ENCODE measurements at places on chromosomes 2 and 18.

GRCh38 chr2:61021228-61021660 is 3.2 kb upstream of the PUS10 start:
- DNase-seq = no peak

- DNase-seq = no peak
Measured at GRCh38 chr2:53353135-53354114, 414.2 kb upstream of the CHAC2 start.

DNA sequence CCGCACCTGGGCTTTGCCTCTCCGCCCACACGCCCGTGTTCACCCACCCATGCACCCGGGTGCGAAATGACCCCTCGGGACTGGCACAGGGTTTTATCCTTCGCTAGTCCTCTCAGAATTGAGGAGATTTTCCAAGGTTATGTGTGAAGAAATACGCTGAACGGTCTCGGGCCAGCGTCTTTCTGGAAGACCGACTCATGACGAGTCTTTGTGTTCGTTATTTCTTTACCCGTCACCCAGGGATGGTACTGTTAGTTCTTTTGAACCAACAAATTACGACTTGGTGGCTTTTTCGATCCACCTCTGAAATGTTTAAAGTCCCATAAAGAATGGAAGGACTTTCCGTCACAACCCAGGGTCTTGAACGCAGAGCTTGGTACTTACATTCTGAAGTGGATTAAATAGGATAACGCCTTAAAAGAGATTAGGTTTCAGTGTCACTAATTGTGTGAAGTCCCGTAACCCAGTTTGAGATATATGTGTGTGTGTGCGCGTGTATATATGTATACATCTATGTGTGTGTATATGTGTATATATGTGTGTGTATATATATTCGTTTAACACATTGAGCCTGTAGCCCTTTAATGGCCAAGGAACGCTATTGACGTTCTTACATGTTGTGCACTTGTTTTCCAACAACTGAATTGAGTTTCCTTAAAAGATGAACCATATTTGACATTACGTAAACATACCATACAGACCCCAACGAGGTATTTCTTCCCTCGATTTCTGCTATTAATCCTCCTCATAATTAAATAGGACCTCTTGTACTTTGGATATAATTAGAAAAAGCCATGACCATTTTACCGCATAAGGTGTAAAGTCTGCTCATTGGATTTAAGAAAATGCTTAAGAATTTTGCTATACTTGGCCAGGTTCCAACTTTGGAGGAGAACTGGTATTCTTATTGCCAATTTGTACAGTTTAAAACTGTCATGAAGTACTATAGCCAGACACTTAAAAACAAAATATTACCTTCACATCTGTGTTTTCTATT is 889 bp downstream of the ZC3H15 start:
- DNase-seq = peak; percentile 11

DNA sequence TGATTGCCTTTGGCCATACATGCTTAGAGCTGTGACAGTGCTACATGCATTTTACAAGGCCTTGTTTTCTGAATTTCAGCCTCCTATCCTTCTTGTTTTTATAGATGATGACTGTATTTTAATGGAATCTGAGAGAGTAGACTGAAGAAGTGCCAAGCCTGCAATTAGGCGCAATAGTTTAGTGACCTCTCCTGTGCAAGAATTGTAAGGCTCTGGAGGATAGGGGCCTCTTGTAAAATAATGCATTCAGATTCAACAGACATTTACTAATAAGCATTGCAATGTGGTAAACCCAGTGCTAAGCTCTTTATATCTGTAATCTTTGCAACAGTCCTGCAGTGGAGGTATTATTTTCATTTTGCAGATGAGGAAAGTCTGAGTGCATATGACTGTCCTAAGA is 105.5 kb downstream of the TDRD15 start:
- no peak for DNase-seq

DNA sequence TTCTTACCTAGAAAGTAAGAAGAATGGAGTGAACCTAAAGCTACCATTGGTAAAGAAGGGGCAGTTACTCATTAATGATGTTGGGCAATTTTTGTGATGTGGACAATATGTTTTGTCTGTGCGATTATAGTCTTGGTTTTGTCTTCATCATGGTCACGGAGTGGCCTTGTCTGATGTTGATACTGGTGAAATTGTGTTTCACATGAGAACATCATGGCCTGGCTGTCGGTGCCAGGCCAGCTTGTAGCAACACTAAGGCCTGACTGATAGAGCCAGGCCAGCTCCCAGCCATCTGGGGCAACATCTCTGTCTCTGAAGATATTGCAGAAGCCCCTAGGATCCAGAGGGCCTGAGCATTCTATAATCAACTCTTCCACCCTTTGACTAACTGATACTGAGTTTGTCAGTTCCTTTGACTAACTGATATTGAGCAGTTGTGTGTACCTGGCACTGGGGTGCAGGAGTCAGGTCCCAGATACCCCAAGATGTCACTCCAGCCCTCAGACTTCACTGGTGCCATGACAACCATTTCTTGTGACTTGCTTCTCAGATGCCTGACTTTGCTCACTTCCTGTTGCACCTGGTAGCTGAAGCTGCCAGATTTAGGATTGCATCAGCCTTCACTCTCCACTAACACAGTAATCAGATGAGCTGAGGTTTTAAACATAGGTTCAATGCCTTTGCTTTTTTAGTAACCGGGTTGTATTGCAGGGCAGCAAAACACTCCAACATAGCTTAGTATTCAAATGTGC is 62.5 kb downstream of the RPIA start:
- peak; percentile 76 for DNase-seq

Measured in activated CD4-positive, alpha-beta T cell treated with anti-CD3 and anti-CD28 coated beads, Interleukin-10, Interleukin-2, amounts not matched to agents 100 ng/mL and 50 ng/mL, durations not matched to agents 16 hours and 8 hours (primary cell).